Kidney epithelial cell (primary cell): ENCODE measurements at places on chromosomes 7 and 10. TPM values are rescaled to one million over a fixed set of nuclear protein-coding genes. Genes with fewer than 3 reads are reported as not detected.

DNA sequence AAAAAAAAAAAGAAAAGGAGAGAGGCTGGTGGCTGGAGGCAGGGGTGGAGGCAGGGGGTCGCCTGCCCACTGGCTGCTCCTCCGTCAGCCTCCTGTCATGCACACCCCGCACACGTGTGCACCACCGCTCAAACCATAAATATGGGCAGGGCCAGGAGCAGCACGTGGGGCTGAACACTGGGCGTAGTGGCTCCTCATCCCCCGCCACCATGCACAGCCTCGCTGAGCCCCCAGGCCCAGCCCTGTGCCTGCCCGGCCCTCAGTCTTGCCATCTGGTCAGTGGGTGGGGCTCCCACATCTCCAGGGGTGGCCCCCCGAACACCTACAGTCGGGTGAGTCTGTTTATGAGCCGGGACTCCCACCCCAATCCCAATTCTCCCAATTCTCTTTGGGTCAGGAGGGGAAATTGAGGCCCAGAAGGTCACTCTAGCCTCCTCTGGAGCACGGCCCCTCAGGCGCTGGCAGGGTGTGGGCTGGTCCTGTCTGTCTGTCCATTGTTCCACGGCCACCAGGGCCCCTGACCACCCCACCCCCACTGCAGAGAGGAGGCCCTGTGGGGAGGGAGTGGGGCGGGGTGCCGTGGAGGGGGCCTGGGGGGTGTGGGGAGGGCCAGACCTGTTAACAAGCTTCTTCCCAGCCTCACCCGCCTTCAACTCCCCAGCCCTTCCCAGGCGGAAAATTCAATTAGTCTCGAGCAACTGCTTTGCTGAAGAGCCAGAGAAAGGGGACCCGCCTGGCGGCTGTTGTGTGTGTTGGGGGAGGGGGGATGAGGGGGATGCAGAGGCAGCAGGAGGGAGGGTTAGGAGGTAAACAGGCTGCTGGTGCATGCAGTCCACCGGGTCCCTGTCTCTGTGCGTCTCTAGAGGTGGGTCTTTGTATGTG is 19.5 kb upstream of the GRIFIN start:
- no peak for DNase-seq

GRCh38 chr7:32218741-32219288 is 148.6 kb upstream of the PDE1C start:
- DNase-seq = no peak

GRCh38 chr10:86017841-86018734 is 348.5 kb downstream of the GRID1 start:
- DNase-seq = no peak

DNA sequence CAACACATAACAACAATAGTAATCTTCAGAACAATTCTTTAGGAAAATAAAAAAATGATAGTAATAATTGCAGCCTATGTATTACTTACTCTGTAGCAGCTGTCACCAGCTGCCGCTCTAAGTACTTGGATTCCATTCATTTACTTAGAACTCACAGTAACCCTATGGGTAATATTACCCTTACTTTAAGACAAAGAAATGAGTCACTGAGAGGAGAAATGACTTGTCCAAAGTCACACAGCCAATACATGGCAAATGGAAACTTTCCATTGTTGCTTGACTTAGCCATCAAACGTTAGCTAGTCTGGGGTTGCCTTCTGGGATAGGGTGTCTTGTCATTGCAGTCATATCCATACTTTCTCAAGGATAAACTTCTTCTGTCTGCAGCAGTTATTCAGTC is 3.6 kb downstream of the CCNY start:
- DNase-seq = no peak

The NME8 gene
- not detected in 2 replicates for total RNA-seq
